ENCODE measurements at places on chromosomes 7 and 10.

DNA sequence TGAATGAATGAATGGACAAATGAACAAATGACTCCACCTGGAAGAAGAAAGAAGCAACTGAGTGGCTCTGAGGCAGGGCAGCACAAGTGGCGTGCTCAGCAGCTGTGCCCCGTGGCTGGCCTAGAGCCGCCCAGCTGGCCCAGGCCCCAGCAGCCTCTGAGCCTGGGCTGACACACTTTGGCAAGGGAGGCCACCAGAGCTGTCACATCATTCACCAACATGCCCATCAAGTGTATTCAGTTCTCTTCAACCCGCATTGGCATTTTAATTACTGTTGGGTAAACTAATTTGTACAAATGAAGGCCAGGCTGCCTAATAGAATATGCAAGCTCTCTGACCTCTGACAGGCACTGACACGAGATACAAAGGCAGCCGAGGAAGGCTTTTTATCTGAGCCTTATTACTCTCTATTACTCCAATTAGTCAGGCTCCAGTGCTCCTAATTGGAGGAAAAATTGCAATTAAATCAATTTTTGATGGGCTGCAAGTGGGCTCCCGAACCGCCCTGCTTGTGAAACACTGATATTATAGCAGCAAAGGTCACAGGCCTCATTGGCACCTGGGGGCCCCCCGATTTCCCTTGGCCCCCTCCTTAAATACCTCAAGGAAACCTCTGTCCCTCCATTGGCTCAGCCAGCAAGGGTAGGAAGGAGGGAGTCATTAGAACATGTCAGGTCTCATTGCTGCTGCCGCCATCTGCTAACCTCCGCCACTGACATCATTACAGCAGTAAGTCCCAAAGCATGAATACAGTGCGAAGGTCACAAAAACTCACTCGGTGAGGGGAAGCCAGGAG is 41.9 kb downstream of the DPCD start:
- DNase-seq = no peak

- DNase-seq = no peak
Observed at GRCh38 chr7:105354383-105354782, 34.3 kb downstream of the SRPK2 start.

DNA sequence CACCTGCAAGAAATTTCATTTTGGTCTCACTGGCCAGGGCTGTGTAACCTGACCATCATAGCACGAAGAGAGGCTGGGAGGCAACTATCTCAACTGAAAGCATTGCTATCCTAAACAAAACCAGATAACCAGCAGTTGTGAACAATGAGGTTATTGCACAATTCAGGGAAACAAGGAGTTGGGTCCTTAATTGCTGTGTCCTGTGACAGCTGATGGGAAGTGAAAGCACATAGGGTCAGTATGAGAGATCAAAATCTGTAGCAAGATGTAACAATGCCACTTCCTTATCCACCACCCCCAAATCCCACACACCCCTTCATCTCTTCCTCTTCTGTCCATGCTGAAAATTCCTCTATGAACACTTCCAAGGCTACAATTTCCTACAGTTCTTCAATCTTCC is 80.2 kb downstream of the HTR7 start:
- DNase-seq = no peak

- no peak for DNase-seq
Observed at GRCh38 chr7:405489-406211, 114.0 kb downstream of the PDGFA start.

- DNase-seq = no peak
Observed at GRCh38 chr7:1936531-1937251, 266.6 kb downstream of the ELFN1 start.

GRCh38 chr10:15168291-15168785 is at the start of gene NMT2:
NMT2 (minus strand) TSS chr10:15168693; CDS start chr10:15168612, 81 bp downstream.
- no peak for DNase-seq

DNA sequence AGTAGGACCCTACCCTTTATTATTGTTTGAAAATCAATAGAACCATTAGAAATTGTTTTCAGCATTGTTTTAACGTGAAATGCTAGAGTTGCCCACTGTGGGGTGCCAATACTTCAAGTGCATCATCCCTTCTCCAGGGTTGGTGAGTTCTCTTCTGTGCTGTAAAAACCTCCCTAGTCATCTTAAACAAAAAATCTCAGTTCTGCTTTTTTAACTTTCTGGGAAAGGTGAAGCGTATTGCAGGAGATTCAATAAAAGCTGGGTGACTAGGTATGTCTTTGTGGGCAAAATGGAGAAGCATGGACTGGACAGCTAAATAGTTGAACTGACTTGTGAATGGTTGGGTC is 699.1 kb downstream of the SUGCT start:
- no peak for DNase-seq

GRCh38 chr10:90718182-90718581 is 139.7 kb downstream of the HTR7 start:
- no peak for DNase-seq

DNA sequence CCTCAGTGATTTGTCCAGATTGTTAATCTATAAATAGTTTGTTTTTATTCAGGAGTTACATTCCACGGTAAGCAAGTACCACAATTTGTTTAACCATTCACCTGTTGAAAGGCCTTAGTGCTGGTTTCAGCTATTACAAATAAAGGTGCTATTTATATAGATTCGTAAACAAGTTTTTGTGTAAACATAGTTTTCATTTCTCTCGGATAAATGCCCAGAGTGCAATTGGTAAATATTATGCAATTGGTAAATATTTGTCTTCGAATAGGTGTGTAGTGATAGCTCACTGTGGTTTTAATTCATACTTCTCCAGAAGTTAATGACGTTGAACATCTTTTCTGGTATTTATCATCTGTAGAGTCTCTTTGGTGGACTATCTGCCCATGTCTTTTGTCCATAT is 76.4 kb upstream of the RSU1 start:
- no peak for DNase-seq

DNA sequence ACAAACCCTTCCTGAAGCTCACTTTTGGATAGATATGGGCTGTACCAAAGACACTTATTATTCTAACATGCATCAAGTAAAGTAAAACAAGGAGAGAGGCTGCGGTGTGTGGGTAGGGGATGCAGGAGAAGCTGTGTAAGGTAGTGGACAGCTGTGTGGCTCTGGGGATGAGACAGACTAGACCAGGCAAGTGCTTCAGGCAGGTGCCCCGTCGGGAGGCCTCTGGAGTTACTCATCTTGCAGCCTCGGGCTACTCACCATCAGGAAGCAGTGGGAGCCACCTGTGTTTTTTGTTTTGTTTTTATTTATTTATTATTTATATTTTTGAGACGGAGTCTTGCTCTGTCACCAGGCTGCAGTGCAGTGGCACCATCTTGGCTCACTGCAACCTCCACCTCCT is 49.3 kb upstream of the NCAPG2 start:
- no peak for DNase-seq

DNA sequence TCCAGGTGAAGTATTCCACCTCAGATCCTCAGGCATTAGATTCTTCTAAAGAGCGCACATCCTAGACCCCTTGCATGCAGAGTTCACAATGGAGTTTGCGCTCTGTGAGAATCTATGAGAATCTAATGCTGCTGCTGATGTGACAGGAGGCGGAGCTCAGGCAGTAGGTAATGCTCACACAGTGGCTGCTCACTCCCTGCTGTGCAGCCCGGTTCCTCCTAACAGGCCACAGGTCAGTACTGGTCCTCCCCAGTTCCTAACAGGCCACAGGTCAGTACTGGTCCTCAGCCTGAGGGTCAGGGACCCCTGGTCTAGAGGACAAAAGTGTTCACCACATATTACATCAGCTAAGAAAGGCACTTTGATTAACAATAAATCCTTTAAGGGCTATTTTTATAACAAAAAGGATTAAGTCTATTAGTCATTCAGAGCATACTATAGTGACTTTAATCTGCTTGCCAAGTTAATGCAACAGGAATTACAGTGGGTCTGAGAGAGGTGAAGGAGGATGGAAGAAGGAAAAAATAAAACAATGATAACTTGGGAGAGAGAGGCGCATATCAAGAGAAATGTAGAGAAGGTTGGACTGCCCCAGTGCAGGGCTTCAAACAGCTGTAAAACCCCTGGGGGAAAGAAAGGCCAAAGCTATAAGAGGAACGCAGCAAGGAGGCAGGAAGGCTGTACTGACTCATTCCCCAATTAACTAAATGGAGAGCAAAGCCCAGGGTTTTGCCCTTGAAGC is 49.2 kb downstream of the CUL2 start:
- DNase-seq = no peak

- no peak for DNase-seq
Observed at GRCh38 chr7:86981127-86981526, 78.3 kb downstream of the ELAPOR2 start.

GRCh38 chr7:106538638-106539037 is 122.3 kb downstream of the CCDC71L start:
- DNase-seq = no peak

GRCh38 chr7:15218261-15218660 is 315.7 kb upstream of the DGKB start:
- no peak for DNase-seq

- no peak for DNase-seq
Observed at GRCh38 chr10:62978482-62978881, 154.6 kb upstream of the NRBF2 start.

- DNase-seq = no peak
Observed at GRCh38 chr7:111162692-111163091, 71.8 kb downstream of the LRRN3 start.

GRCh38 chr7:134457210-134457609 is 1.7 kb downstream of the AKR1B1 start:
- no peak for DNase-seq

DNA sequence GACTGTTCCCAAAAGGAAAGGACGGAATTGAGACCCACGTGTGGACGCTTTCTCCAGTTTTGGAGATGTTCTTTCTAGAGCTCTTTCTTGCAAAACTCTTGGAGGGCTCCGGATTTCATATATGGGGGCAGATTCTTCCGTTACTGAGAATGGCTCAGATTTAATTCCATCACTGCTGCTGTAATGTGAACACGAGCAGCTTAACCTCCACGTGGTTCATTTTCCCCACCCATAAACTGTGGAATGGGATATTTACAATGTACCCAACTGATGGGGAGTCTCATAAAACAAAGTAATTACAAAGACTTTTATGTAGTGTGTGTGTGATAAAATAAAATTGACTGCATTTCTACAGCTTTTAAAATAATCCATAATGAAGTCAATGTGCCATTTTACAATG is 15.1 kb upstream of the MSRB2 start:
- DNase-seq = no peak

DNA sequence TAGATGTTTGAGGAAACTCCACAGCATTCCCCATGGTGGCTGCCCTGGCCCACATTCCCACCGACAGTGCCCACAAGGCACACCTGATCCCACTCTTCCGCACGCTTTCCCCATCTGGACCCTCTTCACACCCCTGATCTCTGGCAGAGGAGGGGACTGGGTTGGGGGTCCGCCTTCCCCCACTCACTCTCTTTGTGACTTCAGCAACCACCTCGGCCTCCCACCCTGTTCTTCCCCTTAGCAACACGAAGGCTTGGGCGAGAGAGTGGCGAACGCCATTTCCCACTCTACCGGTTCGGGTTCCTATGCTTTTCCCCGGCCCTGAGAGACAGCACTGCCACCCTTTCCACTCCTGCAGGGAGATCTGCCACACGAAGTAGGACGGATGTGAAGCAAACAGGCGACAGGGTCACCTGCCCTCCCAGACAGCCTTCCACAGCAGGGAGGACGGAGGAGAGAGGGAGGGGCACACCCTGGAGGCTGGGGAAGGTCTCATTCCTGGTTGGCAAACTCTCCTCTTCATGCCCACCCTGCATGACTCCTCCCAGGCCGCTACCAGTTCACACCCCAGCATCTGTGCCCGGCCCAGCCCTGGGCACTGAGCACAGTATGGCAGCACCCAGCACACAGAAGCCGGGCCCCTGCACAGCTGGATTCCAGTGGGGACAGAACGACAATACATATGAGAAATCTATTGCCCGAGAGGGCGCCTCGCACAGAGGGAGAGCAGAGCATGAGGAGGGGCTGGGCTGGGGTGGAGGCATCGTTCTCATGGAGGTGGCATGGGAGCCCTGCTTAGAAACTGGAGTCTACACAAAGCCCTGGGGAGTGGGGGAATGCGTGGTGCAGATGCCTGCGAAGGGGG is 93.5 kb downstream of the PAXIP1 start:
- no peak for DNase-seq

- DNase-seq = no peak
Observed at GRCh38 chr7:30924624-30925023, 13.0 kb downstream of the AQP1 start.

GRCh38 chr7:116876664-116877442 is 14.5 kb downstream of the CAPZA2 start:
- no peak for DNase-seq

- DNase-seq = no peak
Observed at GRCh38 chr7:134101716-134102115, 25.4 kb upstream of the LRGUK start.

- DNase-seq = no peak
Observed at GRCh38 chr7:10646194-10646593, 327.5 kb upstream of the PHF14 start.
